ENCODE measurements at places on chromosomes 4 and X. TPM values are rescaled to one million over a fixed set of nuclear protein-coding genes. Genes with fewer than 3 reads are reported as not detected.

The DOCK11 gene
- total RNA-seq = 50.7 TPM

The ARHGAP6 gene
- 45.7 TPM for total RNA-seq

The JAKMIP1 gene
- total RNA-seq = 0.66 TPM

The WDR17 gene
- 5.7 TPM for total RNA-seq

The FAM193A gene
- 54.6 TPM for total RNA-seq

The SOWAHD gene
- not detected for total RNA-seq

The COX7B2 gene
- total RNA-seq = not detected

The TEX11 gene
- not detected for total RNA-seq

The TCEAL8 gene
- 62.5 TPM for total RNA-seq

The FRG2 gene
- total RNA-seq = not detected

The SRP72 gene
- 63.6 TPM for total RNA-seq

The PDS5A gene
- 61.8 TPM for total RNA-seq

The FGF5 gene
- total RNA-seq = not detected

The CISD2 gene
- total RNA-seq = 11.1 TPM

The C1QTNF7 gene
- 10.0 TPM for total RNA-seq

The GPR34 gene
- total RNA-seq = 19.4 TPM

The MAGEA1 gene
- total RNA-seq = not detected

The CORIN gene
- total RNA-seq = not detected

The EGFL6 gene
- not detected for total RNA-seq

The FRAS1 gene
- total RNA-seq = 4.6 TPM

The GPC4 gene
- total RNA-seq = 13.2 TPM

The VSIG1 gene
- not detected for total RNA-seq

The RTL9 gene
- not detected for total RNA-seq

The KLHL13 gene
- 5.9 TPM for total RNA-seq

The TCEAL3 gene
- total RNA-seq = 52.7 TPM

The HPGDS gene
- total RNA-seq = 1.1 TPM

The ITGB1BP2 gene
- 10.5 TPM for total RNA-seq

The IDH3G gene
- 78.9 TPM for total RNA-seq

The SPATA18 gene
- total RNA-seq = 5.7 TPM

The GSPT2 gene
- 3.0 TPM for total RNA-seq

The ASMT gene
- 4.7 TPM for total RNA-seq

The WNK3 gene
- total RNA-seq = 2.2 TPM

The CXCL11 gene
- total RNA-seq = not detected

The TENM3 gene
- 36.9 TPM for total RNA-seq

The MXRA5 gene
- 0.22 TPM for total RNA-seq

The ASB12 gene
- total RNA-seq = 0.84 TPM

The STATH gene
- total RNA-seq = not detected

The SHISA3 gene
- 6.9 TPM for total RNA-seq

The MAB21L2 gene
- not detected for total RNA-seq

The VCX2 gene
- not detected for total RNA-seq

The NPY1R gene
- 3.6 TPM for total RNA-seq

The BEX1 gene
- total RNA-seq = 1.7 TPM

The LRCH2 gene
- total RNA-seq = 5.7 TPM

The TMEM35A gene
- total RNA-seq = 2.7 TPM

The CXCL10 gene
- total RNA-seq = not detected

The KLHL4 gene
- total RNA-seq = 0.78 TPM

The JADE3 gene
- total RNA-seq = 4.6 TPM

The PPP2R2C gene
- 0.66 TPM for total RNA-seq

The F11 gene
- total RNA-seq = not detected

The PLP1 gene
- 256 TPM for total RNA-seq

The GABRE gene
- total RNA-seq = 14.5 TPM

The ZFYVE28 gene
- 24.1 TPM for total RNA-seq

The CT45A1 gene
- total RNA-seq = not detected

The STX18 gene
- total RNA-seq = 21.3 TPM

The PF4V1 gene
- not detected for total RNA-seq

The SMPX gene
- not detected for total RNA-seq

The HS3ST1 gene
- 1.5 TPM for total RNA-seq

The XPNPEP2 gene
- 5.2 TPM for total RNA-seq

The AMBN gene
- total RNA-seq = not detected
